Mesendoderm (in vitro differentiated cells): ENCODE measurements at places on chromosomes 16 and 17.

DNA sequence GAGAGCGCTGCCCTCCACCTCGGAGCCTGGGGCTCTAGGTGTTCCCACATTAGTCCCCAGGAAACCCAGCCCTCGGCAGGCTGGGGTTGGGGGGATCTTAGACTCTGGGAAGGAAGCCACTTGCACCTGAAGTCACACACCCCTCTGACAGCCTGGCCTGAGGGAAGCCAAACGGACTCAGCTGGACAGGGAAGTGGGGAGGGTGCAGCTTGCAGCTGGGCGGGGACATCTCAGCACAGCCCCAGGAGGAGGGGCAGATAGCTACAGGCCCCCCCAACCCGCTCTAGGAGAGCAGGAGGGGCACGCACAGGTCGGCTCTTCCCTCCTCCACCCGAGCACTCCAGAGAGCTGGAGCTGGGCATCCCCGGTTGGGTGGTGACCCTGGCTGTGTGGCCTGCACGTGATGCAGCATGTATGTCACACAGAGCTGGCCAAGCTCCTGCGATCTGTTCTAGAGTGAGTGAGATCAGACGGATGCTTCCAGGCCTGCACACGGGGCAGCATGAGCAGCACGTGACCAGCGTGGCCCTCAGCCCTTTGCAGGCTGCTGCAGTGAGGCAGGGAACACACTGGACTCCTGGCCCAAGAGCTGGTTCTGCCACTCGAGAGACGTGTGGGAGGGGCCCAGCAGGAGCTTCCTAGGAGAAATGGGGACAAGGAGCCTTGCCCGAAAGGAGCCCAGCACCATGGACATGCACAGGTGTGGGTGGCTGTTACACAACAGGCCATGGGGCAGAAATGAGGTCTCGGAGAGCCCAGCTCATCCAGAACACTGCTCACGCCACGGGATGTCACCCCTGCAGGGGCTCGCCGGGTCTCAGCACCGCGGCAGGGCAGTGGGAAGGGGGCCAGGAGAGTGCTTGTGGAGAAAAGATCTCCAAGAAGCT, 15.4 kb downstream of the KIFC3 start:
- no peak overlapping the region for H3K27ac ChIP-seq
- H3K36me3 ChIP-seq: peaks cover 1% of the 10 kb centered on the region
- peaks cover 4% of the 10 kb centered on the region for H3K4me1 ChIP-seq
- no peak for DNase-seq
- no peaks in the 10 kb centered on the region for H3K27me3 ChIP-seq

DNA sequence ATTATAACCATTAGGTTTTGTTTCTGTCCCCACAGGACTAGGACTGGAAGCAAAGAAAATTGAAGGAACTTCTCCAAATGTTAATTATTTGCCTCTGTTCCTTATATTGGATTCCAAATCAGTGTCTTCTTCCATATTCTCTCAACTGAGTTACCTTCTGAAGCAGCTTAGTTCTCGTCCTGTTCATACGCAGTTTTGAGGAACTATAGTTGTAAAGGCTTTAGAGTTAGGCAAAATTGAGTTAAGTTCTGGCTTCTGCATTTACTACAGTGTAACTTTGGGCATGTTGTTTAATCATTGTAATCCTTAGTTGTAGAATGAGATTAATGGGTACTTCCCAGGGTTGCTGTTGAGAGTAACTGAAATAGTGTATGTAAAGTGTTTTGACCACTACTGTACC, 11.2 kb downstream of the CBFB start:
- H3K27me3 ChIP-seq: no peaks in the 10 kb centered on the region
- H3K36me3 ChIP-seq: no peaks in the 10 kb centered on the region
- no peak for DNase-seq
- H3K4me3 ChIP-seq: no peak overlapping the region

GRCh38 chr16:69106491-69107315, 1.2 kb downstream of the HAS3 start:
- H3K27me3 ChIP-seq: no peaks in the 10 kb centered on the region
- DNase-seq: peak; percentile 56
- peaks cover 12% of the 10 kb centered on the region for H3K4me1 ChIP-seq
- H3K4me3 ChIP-seq: peak overlapping the region; percentile 1
- H3K27ac ChIP-seq: no peak overlapping the region

- no peaks in the 10 kb centered on the region for H3K4me1 ChIP-seq
- H3K36me3 ChIP-seq: no peaks in the 10 kb centered on the region
- no peak for DNase-seq
- H3K27ac ChIP-seq: no peak overlapping the region
- no peaks in the 10 kb centered on the region for H3K27me3 ChIP-seq
- H3K4me3 ChIP-seq: no peak overlapping the region
Measured at GRCh38 chr17:66331038-66331816, 28.8 kb downstream of the PRKCA start.

DNA sequence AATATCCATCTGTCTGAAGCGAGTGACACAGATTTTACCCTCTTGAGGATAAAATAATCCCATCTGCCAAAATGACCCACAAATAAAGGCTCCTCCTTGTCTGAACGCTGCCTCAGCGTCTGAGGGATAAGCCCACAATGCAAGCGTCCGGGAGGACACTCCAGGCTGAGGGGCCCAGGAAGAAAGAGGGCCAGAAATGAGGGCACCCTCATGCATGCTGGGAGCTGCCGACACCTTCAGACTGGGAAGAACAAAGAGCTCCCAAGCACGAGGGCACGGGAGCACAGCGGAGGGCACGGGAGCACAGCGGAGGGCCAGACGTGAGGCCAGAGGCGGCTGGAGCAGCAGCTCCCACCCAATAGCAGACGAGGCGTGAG, 126.9 kb downstream of the ZNF778 start:
- DNase-seq: no peak
- H3K4me1 ChIP-seq: peaks cover 2% of the 10 kb centered on the region
- H3K36me3 ChIP-seq: no peaks in the 10 kb centered on the region
- H3K27ac ChIP-seq: no peak overlapping the region
- H3K27me3 ChIP-seq: no peaks in the 10 kb centered on the region
- no peak overlapping the region for H3K4me3 ChIP-seq

DNA sequence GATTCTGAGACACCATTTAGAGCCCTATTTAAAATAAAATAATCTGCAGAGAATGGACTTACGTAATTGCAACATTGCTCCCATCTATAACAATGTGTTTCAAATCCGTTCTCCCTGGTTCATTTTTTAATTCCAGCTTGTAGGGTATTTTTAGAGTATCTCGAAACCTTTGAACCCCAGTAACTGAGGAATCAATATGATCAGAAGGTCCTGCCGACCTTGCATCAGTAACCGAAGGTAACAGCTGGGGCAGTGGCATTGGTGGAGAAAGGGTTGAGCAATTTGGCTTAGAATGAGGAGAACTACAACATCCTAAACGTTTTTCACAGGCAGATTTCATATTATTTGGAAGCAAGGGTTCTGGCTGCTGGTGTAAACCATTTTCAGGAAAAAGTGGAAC, 49.3 kb downstream of the N4BP1 start:
- no peak overlapping the region for H3K4me3 ChIP-seq
- H3K27me3 ChIP-seq: no peaks in the 10 kb centered on the region
- no peak for DNase-seq
- no peak overlapping the region for H3K27ac ChIP-seq
- H3K36me3 ChIP-seq: no peaks in the 10 kb centered on the region
- no peaks in the 10 kb centered on the region for H3K4me1 ChIP-seq

GRCh38 chr17:7183433-7184090, 4.4 kb upstream of the ASGR1 start:
- H3K27ac ChIP-seq: no peak overlapping the region
- no peak overlapping the region for H3K4me3 ChIP-seq
- no peaks in the 10 kb centered on the region for H3K4me1 ChIP-seq
- no peaks in the 10 kb centered on the region for H3K27me3 ChIP-seq
- H3K36me3 ChIP-seq: no peaks in the 10 kb centered on the region
- no peak for DNase-seq

- H3K36me3 ChIP-seq: no peaks in the 10 kb centered on the region
- DNase-seq: peak; percentile 96
- H3K4me3 ChIP-seq: no peak overlapping the region
Measured at GRCh38 chr16:8173111-8173644, 417.1 kb downstream of the TMEM114 start.

GRCh38 chr17:68624381-68624780, 23.2 kb upstream of the FAM20A start:
- DNase-seq: no peak
- H3K27me3 ChIP-seq: no peaks in the 10 kb centered on the region
- H3K4me3 ChIP-seq: no peak overlapping the region
- H3K4me1 ChIP-seq: no peaks in the 10 kb centered on the region
- no peak overlapping the region for H3K27ac ChIP-seq

DNA sequence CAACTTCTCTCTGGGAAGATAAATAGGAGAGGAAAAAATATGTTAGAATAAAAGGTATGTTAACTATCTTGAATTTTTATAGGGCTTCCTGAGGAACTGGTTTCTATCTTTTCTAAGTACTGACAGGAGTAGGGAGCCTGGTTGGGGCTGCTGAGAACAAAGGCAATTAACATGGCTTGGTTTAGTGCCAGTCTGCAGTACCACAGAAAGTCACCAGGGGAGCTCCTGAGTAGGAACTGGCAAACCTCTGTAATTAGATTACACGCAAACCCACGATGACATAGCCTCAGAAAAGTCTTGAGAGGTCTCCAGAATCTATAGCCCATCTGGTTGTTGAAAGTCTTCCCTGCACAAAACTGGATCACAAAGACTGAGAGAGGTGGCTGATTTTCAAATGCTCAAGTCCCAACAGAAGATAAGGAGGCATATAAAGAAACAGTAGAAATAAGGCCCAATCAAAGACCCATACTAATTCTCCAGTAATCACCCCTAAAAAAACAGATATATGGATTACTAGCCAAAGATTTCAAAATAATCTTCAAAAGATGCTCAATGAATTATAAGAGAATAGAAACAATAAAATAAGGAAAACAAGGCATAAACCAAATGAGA, 11.7 kb upstream of the CNTNAP4 start:
- no peaks in the 10 kb centered on the region for H3K27me3 ChIP-seq
- H3K36me3 ChIP-seq: no peaks in the 10 kb centered on the region
- peak; percentile 84 for DNase-seq
- no peak overlapping the region for H3K4me3 ChIP-seq

DNA sequence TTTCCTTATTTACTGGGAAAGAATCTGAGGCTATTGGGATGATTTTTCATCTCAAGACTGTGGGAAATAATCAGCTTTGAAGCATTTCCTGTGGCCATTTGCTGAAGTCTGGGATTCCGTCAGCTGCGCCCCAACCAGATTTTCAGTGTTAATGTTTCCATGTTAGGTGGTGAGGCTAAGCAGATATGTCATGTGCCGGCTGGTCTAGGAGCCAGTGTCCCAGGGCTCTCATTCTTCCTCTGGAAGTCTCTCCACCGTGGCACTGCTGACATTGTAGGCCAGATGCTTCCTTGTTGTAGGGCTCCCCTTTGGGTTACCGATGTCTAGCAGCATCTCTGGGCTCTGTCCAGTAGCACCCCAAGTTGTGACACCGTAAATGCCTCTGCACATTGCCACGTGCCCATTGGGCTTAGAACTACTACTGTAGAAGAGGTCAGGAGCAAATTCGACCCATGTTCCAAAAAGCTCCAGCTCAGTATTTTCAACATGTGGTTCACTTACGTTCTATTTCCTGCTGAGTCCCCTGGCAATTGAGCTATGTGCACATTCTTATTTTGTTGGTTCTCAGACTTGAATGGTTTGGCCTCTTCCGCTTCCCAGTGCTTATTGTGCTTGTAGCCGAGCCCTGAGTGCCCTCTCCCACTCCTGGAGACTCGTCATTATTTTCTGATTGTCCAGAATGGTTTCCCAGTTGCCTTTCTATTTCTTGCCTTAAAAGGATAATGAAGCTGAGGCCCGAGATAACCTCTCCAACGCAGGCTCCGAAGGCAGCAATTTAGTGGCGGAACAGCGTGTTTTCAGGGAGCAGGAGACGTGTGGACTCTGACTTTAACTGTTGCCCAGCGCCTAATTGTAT, 82.2 kb downstream of the SPECC1 start:
- no peak overlapping the region for H3K4me3 ChIP-seq
- H3K27me3 ChIP-seq: no peaks in the 10 kb centered on the region
- H3K36me3 ChIP-seq: no peaks in the 10 kb centered on the region
- no peak overlapping the region for H3K27ac ChIP-seq
- DNase-seq: no peak

GRCh38 chr17:74334393-74335039, 8.5 kb downstream of the KIF19 start:
- H3K4me1 ChIP-seq: no peaks in the 10 kb centered on the region
- H3K4me3 ChIP-seq: no peak overlapping the region
- peak; percentile 51 for DNase-seq
- H3K36me3 ChIP-seq: no peaks in the 10 kb centered on the region

DNA sequence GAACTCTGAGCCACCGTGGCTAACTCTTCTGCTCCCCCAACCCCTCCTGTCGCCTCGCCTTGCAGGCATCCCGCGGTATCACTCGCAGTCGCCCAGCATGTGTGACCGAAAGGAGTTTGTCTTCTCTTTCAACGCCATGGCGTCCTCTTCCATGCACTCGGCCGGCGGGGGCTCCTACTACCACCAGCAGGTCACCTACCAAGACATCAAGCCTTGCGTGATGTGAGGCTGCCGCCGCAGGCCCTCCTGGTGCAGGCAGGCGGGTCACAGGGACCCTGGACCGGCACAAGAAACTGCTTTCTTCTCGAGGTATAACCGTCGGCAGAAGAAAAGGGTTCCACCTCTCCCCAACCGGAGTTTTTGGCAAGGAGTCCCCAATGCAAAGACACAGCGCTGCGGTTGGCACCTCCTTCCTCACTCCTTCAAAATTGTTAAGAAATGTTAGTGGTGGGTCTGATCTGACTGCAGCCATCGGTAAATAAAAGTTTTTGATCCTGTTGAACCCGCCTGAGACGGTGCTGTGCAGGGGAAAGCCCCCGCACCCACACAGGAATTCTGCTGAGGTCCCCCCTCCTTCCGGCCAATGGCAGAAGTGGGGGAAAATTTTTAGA, 2.6 kb downstream of the FOXF1 start:
- DNase-seq: peak; percentile 55
- no peak overlapping the region for H3K27ac ChIP-seq
- H3K27me3 ChIP-seq: peaks cover 50% of the 10 kb centered on the region
- peak overlapping the region; percentile 18 for H3K4me3 ChIP-seq
- no peaks in the 10 kb centered on the region for H3K36me3 ChIP-seq

DNA sequence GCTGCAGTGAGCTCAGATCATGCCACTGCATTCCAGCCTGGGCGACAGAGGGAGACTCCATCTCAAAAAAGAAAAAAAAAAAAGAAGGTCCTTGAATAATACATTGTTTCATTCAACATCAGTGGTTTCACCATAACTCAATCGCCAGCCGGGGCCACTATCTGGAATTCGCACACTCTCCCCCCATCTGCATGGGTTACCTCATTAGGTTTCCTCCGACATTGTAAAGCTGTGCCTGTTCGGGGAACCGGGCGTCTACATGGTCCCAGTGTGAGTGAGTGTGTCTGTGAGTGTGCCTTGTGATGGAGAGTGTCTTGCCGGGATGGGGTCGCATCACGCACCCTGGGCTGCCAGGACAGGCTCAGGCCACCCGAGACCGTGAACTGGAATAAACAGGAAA, 16.6 kb upstream of the RBBP6 start:
- no peaks in the 10 kb centered on the region for H3K36me3 ChIP-seq
- H3K4me1 ChIP-seq: no peaks in the 10 kb centered on the region
- H3K27me3 ChIP-seq: no peaks in the 10 kb centered on the region
- no peak overlapping the region for H3K27ac ChIP-seq

DNA sequence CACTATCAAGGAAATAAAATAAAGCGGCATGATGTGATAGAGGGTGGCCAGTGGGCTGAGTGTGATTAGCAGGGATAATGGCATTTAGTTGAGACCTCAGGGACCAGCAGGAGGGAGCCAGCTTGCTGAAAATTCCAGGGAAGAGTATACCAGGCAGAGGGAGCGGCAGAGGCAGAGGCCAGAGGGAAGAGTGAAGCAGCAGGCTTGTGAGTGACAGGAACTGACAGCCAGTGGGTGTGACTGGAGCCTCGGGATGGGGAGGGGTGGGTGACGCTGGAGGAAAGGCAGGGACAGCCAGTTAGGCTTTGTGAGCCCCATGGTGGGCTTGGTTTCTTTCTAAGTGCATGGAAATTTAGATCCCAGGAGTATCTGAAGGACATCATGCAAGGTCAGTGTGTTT, 209.7 kb upstream of the CACNG3 start:
- no peaks in the 10 kb centered on the region for H3K27me3 ChIP-seq
- DNase-seq: peak; percentile 59
- H3K36me3 ChIP-seq: no peaks in the 10 kb centered on the region
- H3K4me3 ChIP-seq: no peak overlapping the region
